ENCODE measurements at places on chromosomes 5 and 9.

GRCh38 chr9:137427454-137428310 is 4.5 kb downstream of the NOXA1 start:
- no peak for DNase-seq

GRCh38 chr5:2748179-2748860 is 3.2 kb downstream of the IRX2 start:
- DNase-seq: no peak

DNA sequence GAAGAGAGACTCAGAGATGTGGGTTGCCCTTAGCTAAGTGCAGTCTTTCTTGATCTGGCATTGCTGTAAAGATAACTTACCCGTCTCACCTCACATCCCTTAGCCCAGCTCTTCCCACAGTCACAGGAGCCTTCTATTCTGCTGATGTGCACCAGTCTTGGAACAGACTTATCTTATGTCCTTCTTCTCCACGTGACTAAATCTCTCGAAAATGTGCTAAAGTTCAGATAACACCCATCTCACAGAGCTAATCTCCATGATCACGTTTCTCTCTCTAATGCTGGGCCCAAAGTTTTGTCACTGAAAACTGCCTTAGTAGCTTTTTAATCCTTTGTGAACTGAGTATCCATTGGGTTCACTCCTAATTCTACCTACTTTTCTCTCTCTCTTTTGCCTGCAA is 16.7 kb downstream of the SLC36A1 start:
- DNase-seq: no peak

- DNase-seq: peak; percentile 53
Measured at GRCh38 chr5:54658010-54658409, 140.5 kb downstream of the SNX18 start.

GRCh38 chr5:50564558-50564957 is 101.9 kb upstream of the PARP8 start:
- DNase-seq: no peak

GRCh38 chr5:38809388-38810359 is 36.1 kb upstream of the OSMR start:
- DNase-seq: peak; percentile 76

DNA sequence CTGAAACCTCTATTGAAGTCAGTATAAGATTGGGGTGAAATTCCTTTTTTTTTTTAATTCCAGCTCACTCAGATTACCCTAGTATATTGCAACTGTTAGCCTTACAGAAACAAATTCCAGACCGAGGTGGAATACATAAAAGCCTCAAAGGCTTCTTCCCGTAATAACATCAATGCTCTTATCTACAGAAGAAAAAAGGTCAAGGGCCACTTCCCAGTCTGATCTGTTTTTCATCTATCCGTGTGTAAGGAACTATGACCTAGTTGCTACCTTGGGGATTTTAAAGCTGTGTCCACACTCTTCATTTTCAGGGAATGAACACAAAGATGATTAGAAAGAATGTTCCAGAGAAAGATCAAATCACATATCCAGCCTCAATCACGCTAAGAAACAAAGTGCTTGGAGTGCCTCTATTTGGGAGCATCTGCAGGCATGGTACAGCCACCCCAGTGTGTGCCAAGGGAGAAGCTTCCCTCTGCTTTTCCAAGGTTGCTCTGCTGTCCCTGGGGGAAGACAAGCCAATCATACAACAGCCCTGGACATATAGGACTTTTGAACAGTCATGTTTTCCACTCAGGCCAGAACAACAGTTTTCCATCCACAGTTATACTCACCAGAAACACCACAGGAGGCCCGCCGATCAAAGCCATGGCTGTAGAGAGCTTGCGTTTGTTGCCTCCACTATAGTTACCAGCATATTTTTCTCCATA is 23.5 kb downstream of the NIPSNAP3B start:
- no peak for DNase-seq

DNA sequence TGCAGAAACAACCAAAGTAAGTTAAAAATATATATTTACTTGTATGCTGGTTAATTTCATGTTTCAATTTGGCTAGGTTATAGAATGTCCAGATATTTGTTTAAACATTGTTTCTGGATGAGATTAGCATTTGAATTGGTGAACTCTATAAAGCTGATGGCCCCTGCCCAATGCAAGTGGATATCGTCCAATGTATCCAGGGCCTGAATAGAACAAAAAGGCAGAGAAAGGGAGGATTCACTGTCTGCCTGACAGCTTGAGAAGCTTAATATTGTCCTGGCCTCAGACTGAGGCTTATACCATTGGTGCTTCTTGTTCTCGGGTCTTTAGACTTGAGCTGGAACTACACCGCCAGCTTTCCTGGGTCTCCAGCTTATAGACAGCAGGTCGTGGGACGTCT is 446.7 kb upstream of the ACTBL2 start:
- no peak for DNase-seq

DNA sequence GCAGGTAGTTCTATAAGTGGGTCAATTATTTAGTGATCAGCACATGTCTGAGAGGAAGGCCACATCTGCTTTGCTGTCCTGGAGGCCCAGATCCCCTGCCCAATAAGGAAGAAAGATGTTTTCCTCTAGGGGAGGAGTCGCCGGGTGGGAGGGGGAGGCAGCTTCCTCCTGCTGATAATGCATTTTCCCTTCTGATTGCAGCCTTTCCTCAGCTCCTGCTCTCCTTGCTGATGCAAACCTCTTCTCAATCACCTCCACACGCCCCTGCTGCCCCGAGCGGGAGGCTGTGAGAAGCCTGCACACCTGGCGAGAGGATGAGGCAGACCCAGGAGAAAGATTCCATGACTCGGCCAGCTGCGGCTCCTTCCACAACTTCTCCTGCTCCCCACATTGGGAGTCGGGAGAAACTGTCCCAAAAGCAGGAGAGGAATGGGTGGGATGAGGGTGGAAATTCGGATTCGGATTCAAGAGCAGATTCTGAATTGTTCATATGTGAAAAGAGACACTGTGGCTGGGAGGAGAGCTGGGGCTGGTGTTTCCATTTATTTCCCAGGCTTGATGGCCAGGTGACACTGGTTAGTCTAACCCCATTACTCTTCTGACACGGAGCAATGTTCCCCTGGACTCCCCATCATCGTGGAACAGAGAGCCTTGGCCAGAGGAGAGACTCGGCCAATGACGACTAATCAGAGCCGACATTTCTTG is 6.8 kb upstream of the NTNG2 start:
- DNase-seq: no peak

DNA sequence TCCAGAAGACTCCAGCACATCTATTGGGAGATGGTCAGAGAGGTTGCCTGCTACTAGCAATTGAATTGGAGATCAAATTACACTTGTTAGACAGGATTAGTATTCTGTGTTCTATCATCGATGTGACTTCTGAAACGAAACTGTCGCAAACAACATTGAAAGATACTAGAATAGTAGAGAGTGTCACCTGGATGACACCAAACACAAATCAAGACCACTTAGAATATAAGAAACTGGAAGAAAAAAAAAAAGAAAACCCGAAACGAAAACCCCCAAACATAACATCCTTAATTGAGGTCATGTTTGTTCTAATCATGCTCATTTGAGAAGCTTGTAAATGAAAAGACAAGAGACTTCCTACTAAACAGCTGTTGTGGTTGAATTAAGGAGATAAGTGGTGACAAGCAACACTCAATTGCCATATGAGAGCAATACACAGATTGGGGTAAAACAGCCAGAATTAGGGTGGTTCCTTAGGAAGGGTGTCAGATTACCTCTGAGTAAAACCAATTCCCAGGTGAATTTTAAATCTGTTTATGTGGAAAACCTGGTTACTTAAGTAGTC is 97.6 kb downstream of the BASP1 start:
- no peak for DNase-seq

Measured in hepatic stellate cell (primary cell).